ENCODE measurements at places on chromosomes 1 and 21.
A peak's percentile ranks its signal among the peaks of the same experiment; 100 is the strongest.

DNA sequence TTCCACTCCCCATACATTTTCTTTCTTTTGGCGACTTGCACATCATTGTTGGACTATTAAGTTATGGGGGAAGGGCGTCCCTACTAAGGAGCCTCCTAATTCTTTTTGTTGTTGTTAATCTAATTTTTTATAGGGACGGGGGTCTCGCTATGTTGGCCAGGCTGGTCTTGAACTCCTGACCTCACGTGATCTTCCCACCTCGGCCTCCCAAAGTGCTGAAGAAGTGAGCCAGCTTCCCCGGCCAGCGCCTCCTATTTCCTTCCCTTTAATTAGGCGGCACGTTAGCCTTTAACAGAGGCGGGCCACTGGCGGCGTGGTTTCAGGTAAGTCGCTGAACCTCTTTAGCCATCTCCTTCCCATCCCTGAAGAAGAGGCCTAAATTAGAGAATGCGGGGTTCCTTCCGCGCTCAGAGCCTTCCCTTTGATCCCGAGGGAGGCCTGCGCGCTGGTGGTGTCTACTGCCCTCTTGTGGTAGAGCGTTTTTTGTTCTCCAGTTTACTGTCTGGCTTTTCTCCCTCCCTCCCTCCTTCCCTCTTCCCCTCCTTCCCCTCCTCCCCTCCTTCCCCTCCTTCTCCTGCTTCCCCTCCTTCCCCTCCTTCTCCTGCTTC, 38.1 kb downstream of the TNFRSF9 start:
- DNase-seq, result peak; percentile 67

DNA sequence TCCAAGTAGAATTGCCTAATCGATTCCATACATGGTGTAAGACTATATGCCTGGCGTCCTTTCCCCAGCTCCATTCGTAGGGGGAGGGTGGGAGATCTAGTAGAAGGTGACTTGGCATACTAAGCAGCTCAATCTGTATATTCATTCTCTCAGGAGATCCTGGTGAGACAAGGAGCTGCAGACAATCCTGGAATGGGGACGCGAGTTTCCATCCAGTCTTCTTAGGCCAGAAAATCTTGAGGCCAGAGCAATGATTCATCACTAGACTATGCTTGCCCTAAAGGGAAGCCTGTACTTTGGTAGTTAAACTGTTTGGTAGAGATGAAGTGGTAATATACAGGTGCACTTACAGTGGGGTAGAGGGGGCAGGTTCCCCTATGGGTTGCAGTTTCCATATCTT, 468.7 kb downstream of the ADGRL2 start:
- no peak for DNase-seq

DNA sequence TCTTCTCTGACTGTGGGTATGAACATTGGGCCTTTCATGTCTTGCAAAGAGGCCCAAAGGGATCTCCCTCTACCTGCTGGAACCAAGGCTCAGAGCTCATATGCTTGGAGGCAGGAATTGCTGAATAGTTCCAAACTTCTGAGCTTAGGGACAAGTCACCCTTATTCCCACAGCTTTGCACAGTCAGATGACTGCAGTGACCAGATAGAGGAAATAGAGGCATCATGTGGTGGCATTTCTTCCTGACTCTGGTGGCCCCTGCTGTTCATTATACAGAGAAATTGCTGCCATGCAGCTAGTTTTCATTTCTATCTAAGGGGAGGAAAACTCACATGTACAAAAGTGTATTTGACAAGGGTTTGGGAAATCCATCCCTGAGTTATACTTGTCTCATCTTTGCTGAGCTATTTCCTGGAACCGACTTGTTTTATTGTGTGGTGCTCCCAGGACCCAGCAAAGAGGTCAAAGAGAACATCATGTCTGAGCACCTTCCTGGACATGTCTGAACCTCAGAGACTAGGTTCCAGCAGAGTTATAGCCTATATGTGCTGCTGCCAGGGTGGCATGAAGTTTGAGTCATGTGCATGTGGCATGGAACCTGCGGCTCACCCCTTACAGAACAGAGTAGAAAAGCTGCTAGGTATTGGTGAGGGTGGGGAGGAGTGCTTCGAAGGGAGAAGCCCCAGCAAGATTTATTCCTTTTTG, 131.2 kb downstream of the PIK3R3 start:
- DNase-seq, result no peak

DNA sequence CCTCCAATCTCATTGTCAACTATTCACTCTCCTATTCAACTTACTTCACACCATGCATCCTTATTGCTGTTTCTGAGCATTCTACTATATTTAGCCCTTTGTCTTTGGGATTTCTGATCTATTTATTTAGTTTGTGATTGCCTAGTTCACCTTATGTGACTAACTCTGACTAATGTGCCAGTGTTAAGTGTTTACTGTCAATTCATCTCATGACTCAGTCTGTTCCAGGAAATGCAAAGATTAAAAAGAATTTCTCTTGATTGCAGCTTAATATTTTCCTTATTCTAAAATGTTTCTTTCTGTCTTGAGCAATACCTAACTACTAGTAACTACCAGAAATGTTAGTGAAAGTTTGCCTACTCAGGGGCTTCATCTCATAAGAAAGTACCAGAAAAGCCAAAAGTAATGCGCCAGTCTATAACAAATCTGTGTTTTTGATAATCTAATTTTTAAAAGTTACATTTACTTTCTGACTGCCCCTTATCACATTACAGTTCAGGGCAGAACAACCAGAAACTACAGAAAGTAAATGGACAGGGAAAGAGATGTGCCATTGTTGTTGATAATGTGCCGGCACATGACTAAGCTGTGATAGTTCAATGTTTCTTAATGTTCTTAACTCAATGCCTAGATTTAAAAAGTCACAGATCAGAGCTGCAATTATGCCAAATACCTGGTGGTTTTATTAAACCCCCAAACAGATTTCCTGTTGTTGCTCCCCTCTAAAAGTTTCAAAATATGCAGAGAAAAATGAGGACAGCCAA, 556.5 kb downstream of the PTBP2 start:
- no peak for DNase-seq

GRCh38 chr1:16243936-16244649, 7.1 kb upstream of the CPLANE2 start:
- DNase-seq, result peak; percentile 90

DNA sequence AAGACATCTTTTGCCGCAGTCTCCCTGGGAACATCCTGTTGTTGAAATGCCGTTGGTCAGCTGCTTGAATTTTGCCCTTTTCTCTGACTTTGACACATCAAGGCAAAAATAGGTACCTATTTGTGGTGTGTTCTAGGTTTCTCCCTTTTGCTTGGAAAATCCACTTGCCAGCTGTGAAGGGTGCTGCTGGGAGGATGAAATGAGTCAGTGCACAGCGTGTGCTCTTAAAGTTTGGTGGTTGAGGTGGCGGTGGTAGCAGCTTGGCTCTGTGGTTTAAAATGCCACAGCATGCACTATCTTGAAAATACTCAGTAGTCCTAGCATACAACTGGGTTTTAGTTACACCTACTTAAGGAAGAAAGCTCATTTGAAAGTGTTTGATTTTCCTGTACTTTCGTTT, 183.8 kb downstream of the DHRS3 start:
- DNase-seq, result peak; percentile 19

DNA sequence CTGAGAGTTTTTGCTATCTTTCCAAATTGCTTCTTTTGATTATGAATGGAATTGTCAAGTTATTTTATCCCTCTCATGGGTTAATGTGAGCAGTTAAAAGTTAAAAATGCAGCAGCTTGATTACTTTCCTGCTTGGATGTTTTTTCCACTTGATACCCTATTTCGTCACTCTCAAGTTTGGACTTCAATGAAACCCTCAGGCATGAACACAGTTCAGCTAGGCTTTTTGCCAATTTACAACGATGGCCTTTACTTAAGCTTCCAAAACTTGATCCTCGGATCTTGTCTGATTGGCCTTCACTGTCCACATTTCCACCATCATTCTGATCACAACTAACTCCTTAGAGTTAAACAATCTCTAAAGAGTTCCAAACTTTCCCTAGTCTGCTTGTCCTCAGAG, 752.4 kb upstream of the PRMT6 start:
- no peak for DNase-seq

DNA sequence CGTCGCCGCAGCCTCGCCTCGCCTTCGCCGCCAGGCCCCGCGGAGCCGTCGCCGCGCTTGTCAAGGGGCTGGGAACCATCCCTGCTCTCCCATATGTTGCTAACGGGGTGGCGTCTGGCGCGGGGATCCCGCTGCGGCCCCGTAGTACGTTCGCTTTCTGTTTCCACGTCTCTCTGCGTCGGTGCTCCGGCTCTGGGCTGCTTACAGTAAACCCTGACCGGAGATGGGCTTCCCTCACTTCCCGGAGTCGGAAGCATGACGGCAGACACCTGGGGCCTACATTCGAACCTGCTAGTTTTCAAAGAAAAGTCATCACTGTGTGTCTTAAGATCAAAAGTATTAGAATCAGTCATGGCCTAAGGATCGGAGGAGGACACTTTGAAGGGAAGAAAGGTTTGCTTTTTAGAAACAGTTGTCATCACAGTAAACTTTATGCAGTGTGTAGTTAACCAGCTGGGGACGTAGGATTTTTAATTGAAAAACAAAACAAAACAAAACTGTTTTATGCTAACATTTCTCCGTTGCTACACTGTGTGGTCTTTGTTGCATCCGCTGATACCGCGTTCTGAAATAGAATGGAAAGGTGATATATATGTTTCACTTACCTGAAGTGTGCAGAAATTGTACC, 69.0 kb downstream of the SLC35A3 start:
- peak; percentile 81 for DNase-seq

DNA sequence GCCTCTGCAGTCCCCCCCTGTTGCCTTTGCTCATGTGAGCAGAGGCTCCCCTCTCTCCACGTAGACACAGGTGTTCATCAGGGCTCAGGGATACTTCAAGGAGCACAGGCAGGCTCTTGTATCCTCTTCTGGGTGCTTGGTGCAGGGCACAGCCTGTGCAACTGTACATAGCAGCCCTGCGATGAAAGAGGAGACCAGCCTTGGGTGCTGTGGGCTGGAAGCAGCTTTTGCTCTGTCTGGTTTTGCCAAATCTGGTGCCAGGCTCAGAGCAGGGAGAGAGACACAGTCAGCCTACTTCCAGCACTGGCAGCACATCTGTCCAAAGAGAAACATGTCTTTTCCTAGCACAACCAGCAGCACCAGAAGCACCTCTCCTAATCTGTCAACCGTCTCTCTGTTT, 132.1 kb downstream of the ETS2 start:
- DNase-seq, result no peak

GRCh38 chr1:182444497-182444896, 5.4 kb upstream of the RGSL1 start:
- no peak for DNase-seq

- peak; percentile 60 for DNase-seq
These were observed 79.6 kb downstream of the PLXNA2 start for GRCh38 chr1:208164609-208165008.

GRCh38 chr1:24929398-24930259, 447 bp downstream of the RUNX3 start:
- DNase-seq, result no peak

DNA sequence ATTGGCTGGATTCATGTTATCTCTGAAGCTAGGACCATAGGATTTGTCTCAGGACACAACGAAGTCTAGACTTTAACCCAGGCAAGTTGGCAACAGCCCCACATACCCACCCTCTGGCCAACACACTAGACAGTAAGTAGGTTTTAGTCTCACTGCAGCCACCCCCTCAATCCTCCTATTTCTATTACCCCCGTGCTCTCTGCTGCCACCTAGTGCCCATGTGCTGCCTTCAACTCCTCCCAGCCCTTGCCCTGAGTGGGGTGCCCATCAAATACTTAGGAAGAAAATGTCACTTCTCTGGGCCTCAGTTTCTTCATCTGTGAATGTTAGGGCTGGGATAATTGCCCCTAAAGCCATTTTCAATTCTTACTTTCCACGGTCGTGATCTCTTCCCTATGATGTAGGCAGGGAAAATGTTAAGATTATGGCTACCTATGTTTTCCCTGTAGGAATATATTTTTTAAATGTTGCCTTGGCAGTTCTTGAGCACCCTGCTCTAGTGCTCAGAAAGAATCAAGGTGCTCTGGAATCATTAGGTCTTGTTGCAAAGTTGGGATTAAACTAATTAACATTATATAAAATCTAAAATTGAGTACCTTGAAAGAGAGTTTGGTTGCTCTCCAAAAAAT, 213.0 kb downstream of the LMX1A start:
- peak; percentile 20 for DNase-seq

DNA sequence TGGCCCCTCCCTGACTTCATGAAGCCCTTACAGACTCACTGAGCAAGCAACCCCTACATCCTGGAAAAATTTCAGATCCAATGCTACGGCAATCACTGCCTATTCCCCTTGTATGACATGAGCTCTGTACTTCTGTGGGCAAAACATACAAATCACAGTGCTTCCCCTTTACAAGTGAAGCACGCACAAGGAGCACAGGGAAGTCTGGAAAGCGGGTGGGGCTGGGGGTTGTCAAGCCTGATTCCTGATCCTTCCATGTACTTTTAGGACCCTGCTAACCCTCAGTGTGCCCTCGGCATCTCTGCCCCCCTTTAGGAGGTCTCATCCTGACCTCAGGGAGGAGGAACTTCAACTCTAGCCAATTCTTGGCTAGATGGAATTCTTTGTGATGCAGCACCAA, 405.7 kb upstream of the POU3F1 start:
- DNase-seq, result no peak

DNA sequence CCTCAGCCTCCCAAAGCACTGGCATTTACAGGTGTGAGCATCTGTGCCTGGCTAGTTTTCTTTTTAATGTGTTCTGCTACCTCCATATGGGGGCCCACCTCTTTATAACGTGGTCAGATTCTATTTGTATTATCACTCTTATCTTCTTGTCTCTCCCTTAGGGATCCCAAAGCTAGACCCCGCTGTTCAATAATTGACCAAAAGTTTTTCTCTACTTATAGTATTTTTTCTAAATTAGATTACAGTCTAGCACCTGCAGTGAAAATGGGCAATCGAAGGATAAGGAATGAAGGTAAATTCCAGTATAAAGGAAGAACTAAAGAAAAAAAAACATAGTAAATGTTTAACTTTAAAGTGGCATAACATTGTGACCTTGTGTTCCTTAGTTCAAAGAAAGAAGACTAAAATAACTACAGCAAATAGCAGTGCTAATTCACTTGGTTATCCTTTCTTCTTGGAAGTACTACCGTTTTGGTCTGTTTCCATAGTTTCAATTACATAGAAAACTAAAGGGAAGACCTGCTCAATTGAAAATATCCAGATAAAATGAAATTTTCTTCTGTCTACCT, 24.1 kb downstream of the NFYC start:
- DNase-seq, result no peak

- no peak for DNase-seq
These were observed 1.7 kb upstream of the MIB2 start for GRCh38 chr1:1613509-1614082.

DNA sequence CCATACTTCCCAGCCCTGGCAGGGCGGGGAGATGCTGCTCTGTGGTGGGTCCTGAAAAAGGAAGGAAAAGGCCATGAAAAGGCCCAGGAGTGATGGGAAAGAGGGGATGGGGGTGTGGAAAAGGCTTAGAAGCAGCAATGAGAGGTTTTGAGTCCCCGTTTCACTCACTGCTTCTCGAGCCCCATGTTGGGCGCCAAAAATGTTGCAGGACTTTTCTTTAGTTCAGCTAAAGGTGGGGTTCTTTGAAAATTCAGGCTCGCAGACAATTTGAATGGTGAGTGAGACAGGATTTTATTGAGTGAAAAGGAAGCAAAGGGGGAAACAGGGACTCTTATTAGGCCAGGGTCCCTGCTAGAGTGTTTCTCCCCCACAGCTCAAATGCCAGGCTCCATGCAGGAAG, 93.1 kb downstream of the MRPS6 start:
- DNase-seq, result peak; percentile 27

- no peak for DNase-seq
These were observed 5.5 kb downstream of the SDCCAG8 start for GRCh38 chr1:243261390-243261789.

All from erythroblast (primary cell).